ENCODE measurements at places on chromosomes 5 and 9.

DNA sequence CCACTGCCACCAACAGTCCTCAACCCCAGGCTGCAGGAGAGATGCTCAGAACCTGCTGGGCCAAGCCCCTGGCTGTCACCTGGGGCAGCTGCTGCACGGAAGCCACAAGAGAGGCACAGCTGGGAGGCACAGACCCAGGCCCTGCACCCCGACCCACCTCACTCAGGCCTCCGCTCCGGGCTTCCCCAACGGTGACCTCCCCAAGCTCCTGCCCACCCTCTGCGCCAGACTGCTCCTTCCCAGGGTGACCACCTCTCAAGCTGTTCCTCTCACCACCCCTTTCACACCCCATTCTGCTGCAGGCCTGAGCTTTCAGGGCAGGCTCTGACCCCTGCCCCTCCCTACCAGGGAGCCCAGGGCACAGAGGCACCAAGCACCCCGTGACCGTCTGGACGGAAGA lies 33.0 kb downstream of the VAV2 start:
- DNase-seq = no peak

GRCh38 chr9:34508463-34508862 lies 14.3 kb downstream of the ENHO start:
- no peak for DNase-seq

DNA sequence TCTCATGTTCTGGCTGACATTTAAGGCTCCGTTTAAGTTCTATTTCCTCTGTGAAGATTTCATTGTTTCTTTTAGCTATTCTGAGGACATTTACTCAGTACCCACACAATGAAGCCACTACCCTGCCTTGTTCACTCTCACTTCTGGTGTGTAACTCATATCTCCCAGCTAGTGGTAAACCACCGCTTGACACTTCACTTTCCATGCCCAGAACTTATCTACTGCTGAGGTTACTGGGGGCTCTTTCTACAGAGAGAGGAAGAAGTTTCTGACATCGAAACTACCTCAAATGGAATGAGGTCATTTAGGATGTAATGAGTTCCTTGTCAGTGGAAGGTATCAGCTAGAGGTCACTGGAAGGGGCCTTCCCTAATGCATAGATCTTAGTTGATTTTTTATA lies 501.5 kb downstream of the DMAC1 start:
- DNase-seq = no peak

- DNase-seq = no peak
These were observed 284.2 kb downstream of the SMARCA2 start for GRCh38 chr9:2299156-2299842.

GRCh38 chr9:109419531-109419930 lies 78.6 kb downstream of the PTPN3 start:
- no peak for DNase-seq
